ENCODE measurements at places on chromosomes 2 and 18.

DNA sequence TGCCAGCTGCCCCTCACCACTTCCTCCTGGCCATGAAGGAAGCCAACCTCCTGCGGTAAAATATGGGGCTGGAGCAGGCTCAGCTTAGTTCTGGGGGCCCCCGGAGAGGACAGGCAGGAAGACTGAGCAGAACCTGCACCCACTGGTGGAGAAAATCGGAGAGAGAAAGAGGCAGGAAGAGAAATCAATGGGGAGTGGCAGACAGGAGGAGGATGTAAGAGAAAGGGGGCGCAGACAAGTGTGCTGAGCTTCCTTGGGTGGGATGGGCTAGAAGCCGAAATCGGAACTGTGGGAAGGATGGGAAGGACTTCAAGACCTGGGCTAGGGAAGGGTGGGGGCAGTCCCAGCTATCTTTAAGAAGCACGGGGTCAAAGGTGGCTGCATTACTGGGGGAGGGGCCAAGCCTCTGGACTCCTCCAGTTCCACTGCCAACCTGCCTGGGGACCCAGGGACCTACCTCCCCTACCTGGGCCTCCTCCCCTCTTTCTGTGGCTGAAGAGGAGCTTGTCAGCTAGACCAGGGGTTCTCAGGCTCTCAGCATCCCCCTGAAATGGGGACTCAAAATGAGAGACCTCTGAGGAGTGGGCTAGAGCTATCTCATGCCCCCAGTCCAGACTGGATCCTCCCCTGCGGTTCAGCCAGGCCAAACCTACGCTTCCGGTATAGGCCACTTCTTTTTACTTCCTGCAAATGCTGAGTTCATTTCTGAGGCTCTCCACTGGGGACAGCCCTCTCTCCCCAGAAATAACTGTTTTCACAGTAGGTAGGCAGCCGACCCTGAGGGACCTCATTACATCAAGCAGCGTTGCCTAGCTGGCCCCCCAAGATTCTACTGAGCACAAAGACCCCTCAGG is 33.6 kb upstream of the B3GNT7 start:
- H3K27ac ChIP-seq = no peak overlapping the region
- H3K4me3 ChIP-seq = no peak overlapping the region
- no peaks in the 10 kb centered on the region for H3K36me3 ChIP-seq
- H3K27me3 ChIP-seq = no peaks in the 10 kb centered on the region

- no peak for DNase-seq
- H3K27ac ChIP-seq = no peak overlapping the region
- H3K27me3 ChIP-seq = no peaks in the 10 kb centered on the region
- H3K4me3 ChIP-seq = no peak overlapping the region
These were observed 172.5 kb upstream of the KLF7 start for GRCh38 chr2:207338220-207338607.

DNA sequence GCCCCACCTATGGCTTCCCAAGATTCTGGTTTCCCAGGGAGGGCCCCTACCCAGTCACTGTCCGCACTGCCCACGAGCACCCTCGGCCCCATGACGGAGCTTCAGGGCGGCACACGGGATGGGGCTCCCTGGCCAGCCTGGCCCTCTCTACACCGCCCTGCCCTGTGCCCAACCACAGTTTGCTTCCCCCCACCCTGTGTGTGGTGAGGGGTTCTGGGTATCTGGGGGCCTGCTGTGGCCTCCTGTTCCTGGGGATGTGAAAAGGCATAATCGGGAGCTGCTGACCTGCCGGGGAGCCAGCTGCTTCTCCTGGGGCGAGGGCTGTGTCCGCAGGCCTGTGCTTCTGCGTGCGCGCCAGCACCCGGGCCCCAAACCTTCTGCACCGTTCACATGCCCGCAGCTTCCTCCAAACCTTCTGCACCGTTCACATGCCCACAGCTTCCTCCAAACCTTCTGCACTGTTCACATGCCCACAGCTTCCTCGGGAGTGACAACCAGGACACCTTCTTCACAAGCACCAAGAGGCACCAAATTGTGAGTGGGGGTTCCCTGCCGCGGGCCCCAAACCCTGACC is 12.4 kb downstream of the ANO7 start:
- H3K27ac ChIP-seq = no peak overlapping the region
- H3K4me3 ChIP-seq = no peak overlapping the region
- no peak for DNase-seq

- no peaks in the 10 kb centered on the region for H3K4me1 ChIP-seq
- no peak for DNase-seq
These were observed 13.1 kb upstream of the TMBIM1 start for GRCh38 chr2:218305383-218305782.

- no peak overlapping the region for H3K27ac ChIP-seq
- no peak overlapping the region for H3K4me3 ChIP-seq
- no peaks in the 10 kb centered on the region for H3K4me1 ChIP-seq
- H3K27me3 ChIP-seq = no peaks in the 10 kb centered on the region
These were observed 72.7 kb downstream of the CLIP4 start for GRCh38 chr2:29187926-29188325.

DNA sequence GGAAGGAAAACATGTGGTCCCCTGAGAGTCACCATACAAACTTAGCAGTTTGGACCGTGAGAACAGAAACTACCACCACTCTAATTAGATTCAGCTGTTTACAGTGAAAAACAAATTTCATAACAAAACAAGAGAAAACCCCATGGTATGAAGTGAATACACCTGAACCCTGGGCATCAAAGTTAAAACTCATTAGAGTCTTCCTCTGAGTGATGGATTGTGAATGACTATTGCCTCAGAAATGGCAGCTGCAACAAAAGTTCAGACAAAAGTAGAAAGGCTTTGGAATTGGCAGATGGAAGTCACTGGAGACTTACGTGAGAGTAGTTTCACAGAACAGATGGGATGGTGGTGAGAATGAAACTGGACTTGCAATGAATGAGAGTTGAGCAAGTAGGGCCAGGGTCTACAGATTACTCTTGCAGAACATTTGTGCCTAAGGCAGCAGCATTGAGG is 98.0 kb downstream of the AAK1 start:
- H3K4me3 ChIP-seq = no peak overlapping the region
- no peak overlapping the region for H3K27ac ChIP-seq
- DNase-seq = no peak
- H3K4me1 ChIP-seq = no peaks in the 10 kb centered on the region
- H3K27me3 ChIP-seq = no peaks in the 10 kb centered on the region

- DNase-seq = no peak
- no peaks in the 10 kb centered on the region for H3K4me1 ChIP-seq
- no peak overlapping the region for H3K4me3 ChIP-seq
- no peak overlapping the region for H3K27ac ChIP-seq
- H3K27me3 ChIP-seq = no peaks in the 10 kb centered on the region
These were observed 41.9 kb upstream of the TBC1D8 start for GRCh38 chr2:101193033-101193626.
